ENCODE measurements at places on chromosomes 4 and X.

- DNase-seq, result no peak
Measured at GRCh38 chrX:97898798-97899197, 1015.1 kb downstream of the RPA4 start.

GRCh38 chr4:89754531-89754930 is 82.4 kb downstream of the SNCA start:
- no peak for DNase-seq

DNA sequence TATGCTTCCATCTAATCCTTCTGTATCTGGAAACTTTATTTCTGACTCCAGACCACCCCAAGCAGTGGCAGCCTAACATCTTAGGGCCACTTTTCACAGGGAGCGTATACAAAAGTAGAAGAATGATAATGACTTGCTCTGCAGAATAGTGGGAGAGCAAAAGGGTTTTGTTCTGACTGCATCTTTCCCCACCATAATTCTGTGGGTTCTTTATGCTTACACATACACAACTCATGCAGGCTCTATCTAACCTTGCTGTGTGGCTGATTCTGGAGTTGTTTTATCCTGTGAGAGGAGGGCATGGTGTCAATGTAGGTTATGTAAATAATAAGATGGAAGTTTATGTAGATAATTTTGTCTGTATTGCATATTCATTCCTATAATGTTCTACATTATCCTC is 42.4 kb upstream of the NDNF start:
- DNase-seq, result no peak

GRCh38 chr4:94006932-94007331 is 178.4 kb downstream of the ATOH1 start:
- no peak for DNase-seq

DNA sequence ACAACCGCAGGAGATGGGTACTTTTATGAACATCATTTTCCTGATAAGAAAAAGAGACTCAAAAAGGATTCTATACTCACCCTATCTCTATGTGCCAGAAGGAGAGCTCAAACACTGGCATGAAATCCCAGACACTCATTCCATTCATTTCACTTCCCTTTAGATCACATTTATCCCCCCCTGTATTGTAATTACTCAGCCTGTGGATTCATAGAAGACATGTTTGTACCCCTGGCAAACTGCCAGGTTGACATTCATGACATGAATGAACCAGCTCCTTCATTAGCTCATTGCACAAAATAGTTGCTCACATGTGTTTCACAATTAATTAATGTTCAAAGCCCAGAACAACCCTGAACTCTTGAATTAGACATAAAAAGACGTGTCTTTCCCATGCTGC is 4.9 kb downstream of the SMR3A start:
- DNase-seq, result no peak

DNA sequence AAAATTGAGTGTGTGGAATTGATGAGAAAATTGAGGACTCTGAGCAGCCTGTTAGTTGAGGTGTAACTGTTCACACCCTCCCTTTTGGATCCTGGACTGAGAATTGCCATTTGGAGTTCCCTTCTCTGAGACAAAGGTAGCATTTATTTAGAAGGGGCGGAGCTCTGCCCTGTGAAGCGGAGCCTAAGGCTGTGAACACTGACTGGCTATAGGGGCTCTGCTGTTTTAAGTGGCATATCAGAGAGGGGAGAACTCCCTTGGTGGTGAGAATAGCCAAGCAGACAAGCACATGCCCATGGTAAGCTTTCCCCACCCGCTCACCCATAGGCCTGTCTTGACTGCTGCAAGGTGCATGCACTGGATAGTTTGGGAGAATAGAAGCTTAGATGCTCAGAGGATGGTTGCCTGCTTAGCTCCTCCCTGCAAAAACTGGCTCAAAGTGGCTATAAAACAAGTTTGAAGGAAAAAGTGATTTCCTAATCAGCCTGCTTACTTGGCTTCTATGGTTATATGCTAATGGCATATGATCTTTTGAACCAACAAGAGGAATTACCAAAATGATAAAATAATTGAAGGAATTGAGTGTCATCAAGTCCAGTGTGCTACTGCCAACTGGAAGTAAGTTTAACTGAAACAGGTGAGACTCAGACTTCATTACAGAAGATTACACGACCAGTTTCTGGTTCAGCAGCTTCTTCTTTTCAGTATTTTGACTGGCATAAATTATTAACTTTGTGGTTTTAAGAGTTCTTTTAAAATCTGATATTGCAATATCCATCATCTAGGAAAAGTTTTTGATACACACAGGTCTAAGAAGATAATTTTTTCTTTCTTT is 108.4 kb downstream of the AFF1 start:
- no peak for DNase-seq

- no peak for DNase-seq
Measured at GRCh38 chr4:79241846-79242245, 84.0 kb downstream of the NAA11 start.

DNA sequence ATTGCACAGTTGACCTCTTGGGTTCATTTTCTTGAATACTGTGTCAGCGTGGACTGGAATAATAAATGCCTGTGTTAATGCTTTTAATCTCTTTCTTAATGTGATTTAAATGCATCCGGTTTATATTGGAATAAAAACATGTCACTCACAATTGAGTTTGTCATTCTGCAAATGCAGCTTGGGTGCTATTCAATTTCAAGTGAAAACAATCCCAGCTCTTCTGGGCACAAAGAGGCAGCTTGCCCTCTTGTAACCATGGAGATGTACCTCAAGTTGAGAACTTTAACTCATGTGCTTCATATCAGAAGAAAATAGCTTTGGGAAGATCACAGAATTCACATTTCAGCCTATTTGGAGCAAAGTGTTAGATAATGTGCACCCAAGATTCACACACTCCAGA is 355.7 kb upstream of the GNPDA2 start:
- no peak for DNase-seq
